ENCODE measurements at places on chromosomes 16 and 17.

- DNase-seq = peak; percentile 68
Measured at GRCh38 chr16:83630979-83631378, 176.8 kb upstream of the HSBP1 start.

DNA sequence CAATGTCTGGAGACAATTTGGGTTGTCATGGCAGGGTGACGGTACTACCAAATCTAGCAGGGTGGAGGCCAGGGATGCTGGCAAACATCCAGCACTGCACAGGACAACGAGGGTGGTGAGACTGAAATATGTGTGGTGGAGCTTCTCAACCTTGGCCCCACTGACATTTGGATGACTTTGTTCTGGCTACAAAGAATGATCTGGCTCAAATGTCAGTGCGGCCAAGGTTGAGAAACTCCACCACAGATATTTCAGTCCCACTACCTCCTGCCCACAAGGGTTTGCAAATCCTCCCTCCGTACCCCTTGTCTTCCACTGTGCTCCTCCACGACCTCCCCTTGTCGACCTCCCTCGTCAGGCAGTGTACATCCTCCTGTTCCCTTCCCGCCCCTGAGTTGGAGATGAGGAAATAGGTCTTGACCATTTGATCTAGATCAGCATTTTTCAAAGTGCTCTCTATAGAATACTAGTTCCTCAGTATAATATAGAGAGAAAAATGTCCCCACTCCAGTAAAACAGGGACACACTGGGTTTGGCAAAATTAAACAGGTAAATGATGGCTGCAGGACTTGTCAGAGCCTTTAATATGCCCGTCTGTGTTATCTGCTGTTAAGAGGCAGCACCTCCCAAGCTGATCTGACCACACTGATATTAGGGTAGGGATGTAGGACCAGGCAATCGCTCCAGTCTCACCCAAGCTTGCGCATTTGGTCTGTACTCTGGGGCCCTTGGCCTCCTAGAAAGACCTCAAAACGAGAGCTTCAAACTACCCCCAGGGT is 6.8 kb downstream of the OSGIN1 start:
- DNase-seq = no peak

- no peak for DNase-seq
Measured at GRCh38 chr16:27230562-27231001, 27.3 kb downstream of the KDM8 start.

DNA sequence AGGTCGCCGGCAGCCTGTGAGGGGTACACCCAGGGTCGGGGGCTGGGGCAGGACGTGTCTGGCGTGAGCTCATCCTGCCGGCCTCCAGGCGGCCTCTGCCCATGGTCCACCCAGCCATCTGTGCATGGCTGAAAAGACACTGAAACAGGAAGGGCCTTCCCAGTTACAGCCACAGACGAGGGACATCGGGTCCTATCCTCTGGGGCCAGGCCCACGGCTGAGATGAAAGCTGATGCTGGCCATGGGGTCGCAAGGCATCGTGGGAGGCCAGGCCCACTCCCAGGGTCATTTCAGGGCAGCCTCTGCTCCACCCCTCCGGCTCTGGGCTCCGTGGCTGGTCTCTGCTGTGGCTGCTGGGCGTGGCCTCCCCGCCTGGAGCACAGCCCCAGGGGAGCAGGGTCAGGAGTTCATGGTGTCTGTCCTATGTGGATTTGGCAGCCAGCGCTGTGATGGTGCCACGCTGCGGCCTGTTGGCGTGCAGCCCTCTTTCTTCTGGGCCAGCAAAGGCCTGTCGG is 16.6 kb upstream of the ATP6V0C start:
- DNase-seq = no peak

DNA sequence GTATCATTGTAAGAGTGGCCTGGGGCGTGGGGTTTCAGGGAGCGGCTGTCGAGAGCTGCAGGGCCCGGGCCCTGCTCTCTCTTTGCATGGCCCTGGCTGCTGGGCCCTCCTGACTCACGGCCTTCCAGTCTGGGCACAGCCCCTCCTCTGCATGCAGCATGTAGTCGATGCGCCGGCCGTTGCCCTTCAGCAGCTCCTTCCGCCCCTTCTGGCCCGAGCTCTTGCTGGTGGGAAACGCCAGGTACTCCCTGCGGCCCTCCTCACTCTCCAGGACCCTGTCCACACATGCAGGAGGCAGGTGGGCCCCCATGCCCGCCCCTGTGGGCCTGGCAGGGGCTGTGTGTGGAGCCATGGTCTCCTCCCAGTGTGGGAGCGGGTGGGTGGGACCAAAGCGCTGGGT is 50.7 kb downstream of the PRMT7 start:
- no peak for DNase-seq

- DNase-seq = no peak
Measured at GRCh38 chr17:306116-306515, 46.5 kb downstream of the RPH3AL start.

DNA sequence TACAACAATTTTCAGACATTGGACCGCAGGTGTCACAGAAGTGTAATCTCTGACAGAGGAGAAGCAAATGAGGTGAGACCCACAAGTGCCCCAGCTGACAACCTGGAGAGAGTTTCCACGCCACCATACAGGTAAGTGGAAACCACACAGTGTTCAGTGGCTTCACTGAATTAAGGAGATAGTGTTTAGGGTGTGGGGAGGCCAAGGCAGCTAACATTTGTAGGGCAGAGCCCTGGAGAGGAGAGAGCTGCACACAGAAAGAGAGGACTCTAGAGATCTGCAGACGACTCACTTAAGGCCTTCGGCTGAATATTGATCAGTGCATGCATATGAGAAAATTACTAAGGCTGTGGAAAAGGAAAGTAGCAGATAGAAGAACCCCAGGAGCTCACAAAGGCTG is 228.9 kb upstream of the TNRC6C start:
- DNase-seq = no peak

- DNase-seq = no peak
Measured at GRCh38 chr16:54000361-54000760, 286.2 kb downstream of the IRX3 start.

Measured in BJ (cell line).